Mammary epithelial cell (primary cell): ENCODE measurements at places on chromosomes 2 and 18. TPM values are rescaled to one million over a fixed set of nuclear protein-coding genes. Genes with fewer than 3 reads are reported as not detected.

Gene TPO
- total RNA-seq, result not detected

Gene FN1
- 20,313 TPM for total RNA-seq

Gene GLI2
- under 0.01 TPM for total RNA-seq

Gene SEPTIN10
- 133 TPM for total RNA-seq

Gene KCNG2
- total RNA-seq, result not detected in 2 replicates

Gene PLCD4
- total RNA-seq, result 1.4 and 5.4 TPM in 2 replicates

Gene ABCG5
- not detected for total RNA-seq

Gene PRSS56
- total RNA-seq, result not detected in 2 replicates

Gene NTSR2
- not detected for total RNA-seq

Gene TRIM43B
- 0.17 TPM for total RNA-seq
